NCI-H1092 treated with DMSO at 0.1 percent for 48 hours (cell line): ENCODE measurements at places on chromosomes 7 and 10.

GRCh38 chr7:30984359-30985107, 20.8 kb downstream of the GHRHR start:
- DNase-seq = no peak

DNA sequence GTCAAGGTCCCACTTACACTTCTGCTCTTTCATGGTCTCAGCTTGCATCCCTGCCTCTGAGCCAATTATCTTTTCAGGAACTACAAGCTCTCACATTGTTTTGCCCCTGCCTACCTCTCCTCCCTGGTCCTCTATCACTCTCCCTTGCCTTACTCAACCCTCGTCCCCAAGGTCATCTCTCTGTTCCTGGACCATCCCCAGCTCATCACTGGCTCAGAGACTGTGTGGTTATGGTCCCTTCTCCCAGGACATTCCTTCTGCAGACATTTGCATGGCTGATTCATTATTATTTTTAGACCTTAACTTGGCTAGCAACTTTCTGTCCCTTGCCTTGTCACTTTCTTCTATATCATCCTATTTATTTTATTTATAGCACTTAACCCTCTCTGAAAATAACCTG, 17.8 kb upstream of the GPAM start:
- no peak for DNase-seq

- peak; percentile 69 for DNase-seq
Observed at GRCh38 chr10:34384372-34384771, 430.7 kb downstream of the PARD3 start.

GRCh38 chr10:50550291-50550839, 73.4 kb downstream of the SGMS1 start:
- DNase-seq = no peak

DNA sequence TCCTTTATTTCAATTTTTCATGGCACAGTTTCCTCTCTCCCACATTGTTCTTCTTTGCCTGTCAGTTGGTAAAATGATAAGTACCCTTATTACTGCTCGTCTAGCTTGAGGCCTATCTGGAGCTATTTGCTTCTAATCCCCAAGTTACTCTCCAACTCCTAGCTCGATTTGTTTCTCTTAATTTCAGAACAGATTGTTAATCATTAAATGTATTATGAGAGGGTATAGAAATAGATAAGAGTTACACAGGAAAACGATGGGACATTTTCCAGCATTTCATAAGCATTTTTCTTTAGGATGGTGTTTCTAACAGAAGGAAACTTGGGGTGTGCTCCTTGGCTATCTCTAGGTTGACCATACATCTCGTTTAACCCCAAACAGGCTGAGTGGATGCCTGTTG, 540.5 kb upstream of the FZD8 start:
- DNase-seq = no peak

DNA sequence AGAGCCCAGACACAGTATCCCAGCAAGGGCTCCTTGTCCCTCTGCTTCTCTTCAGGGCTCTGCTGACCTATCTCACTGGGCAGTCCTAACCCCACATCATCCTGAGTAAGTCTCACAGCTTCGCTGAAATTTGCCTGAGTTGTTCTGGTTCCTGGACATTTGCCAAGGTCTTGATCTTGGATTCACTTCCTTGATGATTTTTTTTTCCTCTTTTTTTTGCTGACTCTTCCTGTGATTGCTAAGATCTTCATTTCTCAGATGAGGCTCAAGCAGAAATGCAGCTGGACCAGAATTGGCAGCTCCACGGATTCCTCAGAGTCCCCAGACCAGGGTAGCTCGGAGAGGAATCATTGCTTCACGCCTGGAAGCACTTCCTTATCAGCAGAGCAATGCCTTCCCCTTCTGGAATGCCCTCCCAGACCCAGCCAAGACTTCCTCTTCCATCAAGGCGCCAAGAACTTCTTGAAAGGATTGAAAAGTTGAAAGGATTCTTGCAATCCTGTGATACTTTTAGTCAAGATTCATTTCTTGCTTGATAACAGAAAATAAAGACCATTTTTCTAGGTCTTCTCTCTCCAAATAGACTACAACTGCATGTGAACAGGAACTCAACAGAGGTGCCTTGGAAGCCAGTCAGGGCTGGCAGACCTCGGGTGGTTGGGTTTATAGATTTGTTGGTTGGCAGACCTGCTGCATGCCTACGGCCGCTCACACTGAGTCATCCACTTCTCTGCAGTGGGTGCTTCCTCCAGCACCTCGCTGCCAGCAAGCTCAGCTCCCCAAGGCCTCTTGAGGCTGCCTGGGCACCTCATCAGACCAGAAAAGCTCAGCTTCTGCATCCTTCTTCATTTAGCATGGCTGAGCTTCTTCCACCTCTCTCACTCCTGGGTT, 8.8 kb upstream of the AFAP1L2 start:
- DNase-seq = no peak

DNA sequence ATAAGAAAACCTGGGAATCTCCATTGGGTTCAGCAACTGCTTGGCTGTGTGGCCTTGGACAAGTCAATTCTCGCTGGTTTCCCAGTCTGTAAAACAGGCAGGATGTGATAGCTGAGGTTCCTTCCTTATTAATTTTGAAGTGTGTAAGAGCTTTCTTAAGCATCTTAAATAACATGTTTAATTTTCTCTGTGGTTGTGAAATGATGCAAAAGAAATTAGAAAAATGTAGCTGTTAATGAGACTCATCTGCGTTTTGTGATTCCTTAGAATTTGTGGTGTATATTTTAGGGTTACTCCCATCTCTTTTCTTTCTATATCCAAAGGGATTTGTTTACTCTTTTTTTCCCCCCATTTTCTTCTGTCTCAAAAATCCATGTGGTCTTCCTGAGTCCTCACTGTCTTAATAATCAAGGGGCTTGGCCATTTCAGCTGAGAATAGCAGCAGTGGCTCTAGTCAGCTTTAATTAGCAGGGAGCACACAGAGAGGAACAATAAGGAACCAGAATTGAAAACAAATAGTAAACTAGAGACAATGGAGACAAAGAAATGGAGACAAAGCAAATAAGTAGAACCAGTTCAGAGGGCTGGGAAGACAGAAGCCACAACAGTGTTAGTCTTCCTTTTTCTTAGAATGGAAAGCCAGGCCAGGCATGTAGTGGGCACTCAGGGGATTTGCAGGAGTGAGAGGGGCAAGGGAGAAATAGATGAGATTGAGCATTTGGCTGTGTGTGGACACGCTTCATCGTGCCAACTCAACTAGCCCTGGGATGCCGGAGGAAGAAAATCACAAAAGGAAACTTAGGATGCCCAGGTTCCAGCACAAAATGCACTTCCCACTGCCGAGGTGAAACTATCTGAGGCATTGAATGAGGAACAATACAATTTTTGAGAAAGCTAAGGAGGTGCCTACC, 93.9 kb downstream of the CHN2 start:
- peak; percentile 76 for DNase-seq

DNA sequence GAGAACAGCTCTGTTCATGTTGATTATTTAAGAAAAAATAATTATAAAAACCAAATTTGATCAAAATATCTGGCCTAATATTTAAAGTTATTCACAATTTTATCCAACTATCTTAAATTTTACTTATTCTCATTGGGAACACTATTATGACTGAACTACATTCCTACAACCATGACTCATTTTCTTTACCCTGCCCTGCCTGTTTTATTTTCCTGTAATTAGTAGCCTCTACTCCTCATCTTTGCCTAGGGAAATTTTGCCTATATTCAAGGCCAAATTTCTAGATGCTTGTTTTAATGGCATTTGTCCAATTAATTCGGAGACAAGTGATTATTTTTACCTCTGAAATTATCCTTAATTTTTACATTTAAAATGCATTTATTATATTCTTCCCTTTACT, 289.7 kb upstream of the TMEM229A start:
- no peak for DNase-seq

DNA sequence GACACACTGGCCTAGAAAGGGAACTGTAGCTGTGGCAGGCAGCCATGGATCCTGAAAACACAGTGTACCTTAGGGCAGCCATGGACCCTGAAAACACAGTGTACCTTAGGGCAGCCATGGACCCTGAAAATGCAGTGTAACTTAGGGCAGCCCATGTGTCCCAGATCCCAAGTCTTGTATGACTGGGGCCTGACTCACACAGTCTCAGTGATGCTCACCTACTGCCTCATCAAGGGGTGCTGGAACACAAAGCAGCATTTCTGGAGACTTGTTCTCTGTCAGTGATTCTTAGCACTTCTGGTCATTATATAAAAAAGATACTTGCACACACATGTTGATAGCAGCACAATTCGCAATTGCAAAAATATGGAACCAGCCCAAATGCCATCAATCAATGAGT, 70.2 kb upstream of the LAMB4 start:
- no peak for DNase-seq

DNA sequence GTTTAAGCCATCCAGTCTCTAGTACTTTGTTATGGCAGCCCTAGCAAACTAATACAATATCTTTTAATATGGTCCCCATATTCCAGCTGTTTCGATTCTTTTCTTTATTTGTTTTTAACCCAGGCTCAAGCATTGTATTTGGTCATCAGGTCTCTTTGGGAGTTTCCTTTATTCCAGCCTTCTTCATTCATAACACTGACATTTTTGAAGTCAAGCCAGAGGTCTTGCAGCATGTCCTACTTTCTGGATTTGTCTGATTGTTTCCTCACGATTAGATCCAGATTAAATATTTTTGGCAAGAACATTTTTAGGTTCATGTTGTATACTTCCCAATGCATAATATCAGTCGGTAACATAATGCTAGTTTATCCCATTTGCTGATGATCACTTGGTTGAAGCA, 11.8 kb downstream of the SLC25A13 start:
- DNase-seq = no peak

- no peak for DNase-seq
Observed at GRCh38 chr10:84548869-84549268, 220.5 kb downstream of the CCSER2 start.

- no peak for DNase-seq
Observed at GRCh38 chr7:117338020-117338419, 15.2 kb upstream of the WNT2 start.

DNA sequence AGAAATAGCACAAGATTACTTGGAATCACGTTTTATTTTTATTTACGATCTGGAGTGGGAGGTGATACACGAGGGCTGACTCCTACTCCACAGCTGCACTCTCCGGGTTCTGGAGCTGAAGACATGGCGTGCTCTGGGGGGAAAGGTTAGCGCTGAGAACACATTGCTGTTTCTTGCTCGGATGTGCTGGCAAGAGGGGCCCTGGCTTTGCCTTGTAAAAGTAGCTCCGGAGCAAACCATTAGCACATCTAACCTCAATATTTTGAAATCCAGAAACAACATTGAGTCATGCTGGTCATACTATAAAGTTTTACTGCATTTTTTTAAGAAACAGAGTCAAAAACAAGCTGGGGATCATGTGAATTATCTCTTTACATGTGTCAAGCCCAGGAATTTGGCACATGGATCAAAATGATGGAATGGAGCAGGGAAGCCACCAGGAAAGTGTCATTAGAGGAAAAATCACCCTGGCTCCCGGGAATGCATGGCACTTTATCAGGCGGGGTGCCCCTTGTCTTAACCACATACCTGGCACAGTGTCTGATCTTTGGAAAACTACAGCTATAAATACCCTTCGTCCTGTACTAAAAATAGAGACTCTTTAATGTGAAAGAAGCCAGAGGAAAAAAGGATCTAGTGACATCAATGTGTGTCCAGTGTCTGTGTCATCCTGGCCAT, 31.6 kb upstream of the LYZL1 start:
- no peak for DNase-seq

DNA sequence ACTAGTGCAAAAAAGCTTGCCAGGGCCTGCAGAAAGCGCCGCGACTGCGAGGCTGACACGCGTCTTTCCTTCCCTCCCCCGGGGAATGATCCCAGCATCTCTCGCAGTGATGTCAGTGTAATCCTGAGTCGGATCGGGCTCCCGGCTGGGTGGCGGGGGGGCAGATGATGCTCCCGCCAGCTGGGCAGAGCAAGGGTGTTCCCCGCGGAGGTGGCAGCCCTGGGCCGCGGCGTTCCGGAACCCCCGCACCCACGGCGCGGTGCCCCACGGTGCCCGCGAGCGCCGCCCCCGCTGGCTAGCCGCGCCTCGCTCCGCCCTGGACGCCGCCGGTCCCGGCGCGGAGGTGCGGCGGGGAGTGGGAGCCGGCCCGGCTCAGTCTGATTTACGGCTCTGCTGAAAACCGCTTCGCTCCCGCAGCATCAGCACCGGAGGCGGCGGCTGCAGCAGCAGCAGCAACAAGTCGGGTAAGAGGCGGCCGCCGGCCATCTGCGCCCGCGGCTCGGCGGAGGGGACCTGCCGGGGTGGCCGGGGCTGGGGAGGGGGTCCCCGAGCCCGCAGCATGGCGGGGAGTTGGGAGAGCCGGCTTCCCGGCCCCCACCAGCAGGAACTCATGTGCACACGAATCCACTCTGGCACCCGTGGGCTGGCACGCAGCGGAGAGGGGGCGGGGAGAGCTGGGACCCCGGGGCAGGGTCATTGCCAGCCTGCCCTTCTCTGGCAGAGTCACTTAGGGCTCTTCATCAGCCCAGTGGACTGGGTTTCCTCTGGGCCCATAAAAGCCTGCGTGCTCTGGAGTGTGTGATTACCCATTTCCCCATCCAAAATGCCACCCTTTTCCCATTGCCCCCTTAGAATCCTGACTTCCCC, at the start of gene ZNF365:
ZNF365 (plus strand) TSS at position 375 of the 867 bp plus-strand sequence. CDS start 1,825 bp downstream, outside the sequence.
- no peak for DNase-seq

DNA sequence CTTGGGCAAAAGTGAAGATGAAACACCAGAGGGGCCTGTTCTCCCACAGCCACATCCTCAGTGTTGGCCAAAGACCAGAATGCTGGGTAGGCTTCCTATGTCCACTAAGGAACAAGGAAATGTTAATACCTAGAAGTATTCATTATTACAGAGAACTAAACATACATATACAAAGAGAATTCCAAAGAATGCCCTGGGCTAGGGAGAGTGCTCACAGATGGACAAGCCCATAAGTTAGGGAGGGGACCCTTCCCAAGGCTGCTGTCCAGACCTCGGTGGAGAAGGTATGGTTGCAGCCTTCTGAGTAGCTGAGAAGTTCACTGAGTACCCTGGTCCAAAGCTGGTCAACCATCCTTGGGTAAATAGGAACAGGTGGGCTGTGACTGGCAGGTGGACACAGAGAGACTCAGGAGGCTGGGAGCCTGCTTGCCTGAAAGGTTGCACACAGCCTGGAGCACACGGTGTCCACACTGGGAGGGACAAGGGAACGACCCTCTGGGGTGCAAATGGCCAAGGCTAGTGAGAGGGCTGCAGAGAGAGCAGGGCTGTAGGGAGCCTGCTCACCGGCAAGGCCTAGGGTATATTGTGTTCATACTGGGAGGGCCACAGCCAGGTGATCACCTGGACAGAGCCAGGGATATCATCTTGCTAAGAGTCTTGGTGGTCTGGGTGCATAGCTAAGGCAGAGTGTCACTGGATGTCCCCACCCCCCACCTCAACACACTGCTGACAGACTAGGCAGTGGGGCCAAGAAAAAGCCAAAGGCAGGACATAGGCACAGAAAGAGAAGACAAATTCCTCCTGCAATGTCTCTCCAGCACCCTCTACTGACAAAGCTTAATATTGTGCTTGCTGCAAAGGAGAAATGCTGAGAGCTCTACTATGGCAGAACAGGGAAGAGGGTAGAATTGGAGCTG, 40.3 kb downstream of the CPVL start:
- peak; percentile 79 for DNase-seq

- no peak for DNase-seq
Observed at GRCh38 chr10:14449293-14449815, 118.6 kb upstream of the FRMD4A start.
